CD4-positive, alpha-beta T cell treated with Interleukin-4 for 1 hour (primary cell): ENCODE measurements at places on chromosomes 11 and 22.

DNA sequence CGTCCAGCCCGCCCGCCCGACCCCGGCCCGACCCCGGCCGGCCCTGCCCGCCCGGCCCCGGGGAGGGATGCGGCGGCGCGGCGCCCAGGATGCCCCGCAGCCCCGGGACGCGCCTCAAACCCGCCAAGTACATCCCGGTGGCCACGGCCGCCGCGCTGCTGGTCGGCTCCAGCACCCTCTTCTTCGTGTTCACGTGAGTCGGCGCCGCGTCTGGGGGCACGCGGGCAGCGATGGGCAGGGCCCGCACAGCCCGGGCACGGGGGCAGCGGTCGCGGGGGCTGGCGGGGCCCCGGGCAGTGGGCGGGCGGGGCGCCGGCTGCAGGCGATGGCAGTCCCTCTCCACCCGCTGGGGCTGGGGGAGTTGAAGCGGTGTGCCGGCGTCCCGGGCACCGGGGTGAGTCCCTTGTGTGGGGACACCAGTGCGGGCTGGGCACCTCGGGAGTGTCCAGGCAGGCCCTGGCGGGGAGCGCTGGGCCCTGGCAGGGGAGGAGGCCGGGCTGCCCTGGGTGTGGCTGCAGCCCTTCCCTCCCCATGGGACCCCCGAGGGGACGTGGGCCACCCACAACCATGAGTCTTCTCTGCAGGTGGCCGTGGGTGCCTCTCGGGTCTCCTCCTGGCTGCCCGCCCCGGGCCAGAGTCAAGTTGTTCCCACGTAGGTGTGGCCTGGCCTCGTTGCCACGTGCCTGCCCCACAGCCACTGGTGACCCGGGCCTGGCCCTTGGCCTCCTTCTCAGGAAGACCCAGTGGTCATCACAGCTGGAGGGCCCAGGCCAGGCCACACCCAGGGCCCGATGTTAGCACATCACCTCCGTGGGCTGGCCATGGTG lies 468 bp downstream of the ZDHHC8 start:
- DNase-seq = peak; percentile 21

GRCh38 chr11:35598254-35599125 lies 19.8 kb upstream of the FJX1 start:
- DNase-seq = no peak

DNA sequence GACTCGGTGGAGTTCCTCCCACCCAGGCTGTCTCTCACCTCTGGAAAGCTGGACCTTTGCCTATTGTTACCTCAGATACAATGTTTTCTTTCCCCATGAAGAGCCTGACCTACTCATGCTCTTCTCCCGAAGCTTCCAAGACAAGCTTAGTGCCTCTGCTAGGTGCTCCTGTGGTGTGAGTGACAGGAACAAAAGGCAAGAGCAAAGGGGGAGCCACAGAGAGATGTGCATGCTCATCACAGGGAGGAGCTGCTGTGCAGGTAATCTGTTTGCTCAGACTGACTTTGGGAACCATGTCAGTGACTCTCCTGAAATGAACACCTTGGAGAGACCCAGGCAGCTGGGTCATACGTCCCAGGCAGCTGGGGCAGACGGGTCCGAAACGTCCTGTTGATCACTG lies 53.6 kb upstream of the VSTM5 start:
- DNase-seq = no peak

DNA sequence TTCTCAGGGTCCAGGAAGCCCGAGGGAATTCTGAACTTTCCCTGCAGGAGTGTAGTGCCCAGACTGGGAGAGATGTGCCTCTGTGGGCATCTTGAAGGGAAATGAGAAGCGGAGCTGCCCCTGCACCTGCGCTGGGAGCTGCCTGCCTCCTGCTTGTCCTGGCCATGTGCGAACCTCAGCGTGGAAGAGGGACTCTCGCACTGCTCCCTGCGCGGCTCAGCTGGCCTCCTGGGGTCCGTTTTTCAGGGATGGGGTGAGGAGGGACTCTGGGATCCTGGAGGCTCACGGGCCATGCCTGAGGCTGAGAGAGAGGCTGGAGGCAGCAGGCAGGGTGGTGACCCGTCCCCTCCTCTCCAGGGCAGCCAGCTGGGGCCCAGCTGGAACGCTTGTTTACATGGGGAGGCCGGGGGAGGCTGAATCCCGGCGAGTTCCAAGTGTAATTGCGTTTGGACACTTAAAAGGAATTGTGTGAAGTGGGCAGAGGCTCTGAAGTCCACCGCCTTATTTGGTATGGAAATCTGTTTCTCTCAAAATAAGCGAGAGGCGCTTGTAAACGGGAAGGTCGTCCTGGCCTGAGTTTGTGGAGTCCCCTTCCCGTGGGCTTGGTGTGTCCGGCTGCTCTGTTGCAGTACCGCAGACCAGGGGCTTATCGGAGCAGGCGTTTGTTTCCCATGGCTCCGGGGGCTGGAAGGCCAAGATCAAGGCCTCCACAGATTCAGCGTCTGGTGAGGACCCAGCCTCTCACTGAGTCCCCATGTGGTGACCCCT lies 1.2 kb upstream of the MRGPRF start:
- DNase-seq = no peak

DNA sequence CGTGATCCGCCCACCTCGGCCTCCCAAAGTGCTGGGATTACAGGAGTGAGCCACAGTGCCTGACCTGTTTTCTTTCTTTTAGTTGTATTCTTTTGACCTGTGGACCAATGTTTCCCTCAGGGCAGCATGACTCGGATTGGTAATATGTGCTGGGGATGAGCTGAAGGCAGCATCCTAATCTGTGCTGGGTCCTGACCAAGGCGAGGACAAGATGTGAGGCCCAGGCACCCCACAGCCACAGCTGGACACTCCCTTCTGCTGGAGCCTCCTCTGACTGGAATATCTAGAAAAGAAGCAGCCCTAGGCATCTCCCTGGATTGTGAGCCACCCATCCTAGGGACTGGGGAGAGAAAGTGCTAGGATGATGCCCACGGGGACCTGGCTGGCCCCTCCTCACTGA lies 105.4 kb downstream of the PDE2A start:
- no peak for DNase-seq

- no peak for DNase-seq
Observed at GRCh38 chr11:124759266-124760204, 2.6 kb downstream of the ESAM start.

DNA sequence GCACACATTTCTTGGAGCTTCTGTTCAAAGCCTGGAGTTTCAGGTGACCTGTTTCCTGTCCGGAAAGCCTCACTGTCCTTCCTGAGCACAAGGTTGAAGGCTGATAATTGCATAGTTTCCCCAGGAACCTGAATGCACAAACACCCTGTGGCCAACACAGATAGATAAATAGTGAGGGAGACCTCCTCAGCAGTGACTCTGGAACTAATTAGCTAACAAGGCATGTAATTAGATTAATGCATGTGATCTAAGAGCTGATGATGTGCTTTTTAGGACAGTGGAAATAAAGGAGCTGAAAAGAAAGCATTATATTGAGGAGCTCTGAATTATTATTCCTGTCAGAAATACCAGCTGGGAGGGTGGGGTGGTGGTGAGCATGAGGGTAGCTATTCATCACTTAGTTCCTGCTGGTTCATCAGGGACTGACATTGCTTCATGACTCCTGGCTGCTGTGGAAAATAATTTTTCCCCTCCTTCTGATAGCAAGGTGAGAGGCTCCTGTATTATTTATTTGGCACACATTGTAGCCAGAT lies 101.1 kb downstream of the NELL1 start:
- no peak for DNase-seq

GRCh38 chr11:120923866-120924508 lies 99.9 kb upstream of the TBCEL start:
- DNase-seq = no peak

GRCh38 chr22:40198733-40199132 lies 21.0 kb downstream of the TNRC6B start:
- DNase-seq = no peak

- peak; percentile 50 for DNase-seq
Observed at GRCh38 chr11:117822074-117823033, 2.2 kb downstream of the FXYD2 start.

DNA sequence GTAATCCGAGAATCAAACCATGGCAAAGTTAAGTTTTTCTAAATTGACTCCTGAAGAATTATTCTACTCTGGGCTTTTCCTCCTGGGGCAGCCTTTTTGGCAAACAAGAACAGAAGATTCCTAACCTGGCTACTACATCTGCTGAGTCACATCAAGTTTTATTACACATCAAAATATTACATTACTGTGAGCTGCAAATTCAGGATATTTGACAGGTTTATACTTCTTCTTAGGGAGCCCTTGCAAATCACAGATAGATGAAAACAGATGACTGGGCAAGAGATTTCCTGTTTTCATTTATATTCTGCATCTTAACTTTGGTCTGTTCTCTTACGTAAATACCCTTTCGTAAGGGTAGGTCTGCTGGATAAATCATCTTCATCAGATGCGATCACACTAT lies 23.6 kb downstream of the XRRA1 start:
- no peak for DNase-seq

DNA sequence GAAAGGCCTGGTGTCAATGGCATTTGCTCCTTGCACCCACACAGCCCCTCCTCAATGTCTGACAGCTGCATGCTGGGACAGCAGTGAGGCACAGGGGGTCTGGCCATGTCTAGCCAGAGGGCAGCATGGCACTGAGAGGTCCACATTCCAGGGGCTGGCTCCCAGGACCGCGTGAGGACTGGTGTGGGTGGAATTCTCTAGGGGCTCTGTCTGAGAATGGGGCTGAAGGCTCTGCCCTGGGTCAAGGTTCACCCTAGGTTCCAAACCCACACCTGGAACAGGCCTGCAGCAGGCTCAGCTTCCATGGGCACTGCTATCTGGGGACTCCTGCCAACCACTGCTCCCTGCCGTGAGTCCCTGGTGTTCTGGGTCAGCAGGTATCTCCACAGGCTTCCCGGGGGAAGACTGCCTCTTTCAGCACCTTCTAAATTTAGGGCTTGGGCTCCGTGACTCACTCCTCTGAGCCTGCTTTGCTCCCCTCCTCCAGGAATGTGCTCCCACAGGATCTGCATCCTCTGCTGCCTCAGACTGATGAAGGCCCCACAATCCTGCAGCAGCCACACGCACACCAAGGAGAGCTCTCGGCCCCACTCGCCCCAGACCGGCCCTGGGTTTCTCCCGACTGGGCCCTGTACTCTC lies 4.2 kb downstream of the STARD10 start:
- no peak for DNase-seq

DNA sequence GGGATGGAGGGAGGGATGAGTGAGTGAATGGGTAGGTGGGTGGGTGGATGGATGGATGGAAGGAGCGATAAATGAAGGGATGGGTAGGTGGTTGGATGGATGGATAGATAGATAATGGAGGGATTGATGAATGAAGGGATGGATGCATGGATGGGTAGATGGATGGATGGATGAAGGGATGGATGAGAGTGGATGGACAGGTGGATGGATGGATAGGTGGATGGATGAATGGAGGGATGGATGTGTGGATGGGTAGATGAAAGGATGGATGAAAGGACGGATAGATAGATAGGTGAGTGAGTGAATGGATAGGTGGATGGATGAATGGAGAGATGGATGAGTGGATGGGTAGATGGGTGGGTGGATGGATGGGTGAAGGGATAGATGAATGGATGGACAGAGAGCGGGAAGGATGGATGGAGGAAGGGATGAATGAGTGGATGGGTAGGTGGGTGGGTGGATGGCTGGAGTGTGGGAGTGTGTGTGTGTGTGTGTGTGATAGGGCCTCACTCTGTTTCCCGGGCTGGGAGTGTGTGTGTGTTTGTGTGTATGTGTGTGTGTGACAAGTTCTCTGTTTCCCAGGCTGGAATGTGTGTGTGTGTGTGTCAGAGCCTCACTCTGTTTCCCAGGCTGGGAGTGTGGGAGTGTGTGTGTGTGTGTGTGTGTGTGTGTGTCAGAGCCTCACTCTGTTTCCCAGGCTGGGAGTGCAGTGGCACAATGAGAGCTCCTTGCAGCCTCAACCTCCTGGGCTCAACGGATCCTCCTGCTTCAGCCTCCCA lies 2.1 kb upstream of the PRR33 start:
- DNase-seq = no peak

- DNase-seq = no peak
Observed at GRCh38 chr22:36852056-36852973, 8.5 kb upstream of the NCF4 start.

DNA sequence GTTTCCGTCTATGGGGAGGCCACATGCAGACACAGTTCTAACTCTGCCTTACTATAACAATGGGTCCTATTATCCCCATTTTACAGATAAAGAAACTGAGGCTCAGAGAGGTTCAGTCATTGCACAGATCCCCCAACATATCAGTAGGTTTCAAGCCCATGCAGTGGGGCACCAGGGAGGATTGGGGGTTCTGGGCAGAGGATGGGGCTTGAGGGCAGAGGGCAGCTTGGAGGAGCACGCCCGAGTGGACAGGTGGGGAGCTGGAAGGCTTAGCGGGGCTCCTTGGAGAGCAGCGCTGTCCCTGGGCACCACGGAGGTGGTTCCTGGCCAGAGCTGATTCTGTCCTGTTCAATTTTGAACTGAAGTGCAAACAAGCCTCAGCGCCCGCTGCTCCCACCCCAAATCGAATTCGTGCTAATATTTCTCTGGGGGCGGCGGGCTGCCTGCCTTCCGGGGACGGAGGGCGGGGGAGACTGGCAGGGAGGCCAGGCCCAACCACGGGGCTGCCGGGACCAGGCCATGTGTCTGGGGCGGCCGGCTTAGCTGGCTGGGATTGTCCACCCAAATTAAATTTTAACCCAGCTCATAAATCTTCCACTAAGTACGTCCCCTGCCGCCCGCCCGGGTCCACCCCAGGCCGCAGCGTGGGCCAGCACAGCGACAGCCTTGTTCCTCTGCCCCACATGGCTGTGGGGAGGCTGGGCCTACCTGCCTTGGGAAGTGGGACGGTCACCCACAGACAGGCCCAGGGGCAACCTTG lies 49.4 kb downstream of the FLRT1 start:
- no peak for DNase-seq

- DNase-seq = no peak
Observed at GRCh38 chr22:26574001-26574723, 15.8 kb downstream of the TPST2 start.

DNA sequence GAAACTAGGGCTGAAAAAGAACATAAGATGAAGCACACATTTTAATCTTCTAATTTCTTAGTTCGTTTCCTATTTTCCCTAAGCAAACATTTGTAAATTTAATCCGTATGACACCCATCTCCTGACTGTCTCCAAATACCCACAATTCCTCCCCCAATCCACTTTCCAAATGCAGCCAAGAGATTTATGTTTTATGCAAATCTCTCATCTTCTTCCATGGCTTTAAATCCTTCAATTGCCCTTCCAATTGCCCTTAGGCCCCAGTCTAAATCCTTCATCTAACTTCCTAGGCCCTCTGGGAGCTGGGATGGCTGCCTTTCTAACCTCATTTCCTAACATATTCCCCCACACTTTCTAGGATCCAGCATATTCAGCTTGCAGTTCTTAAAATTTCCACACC lies 18.0 kb upstream of the POU2AF1 start:
- no peak for DNase-seq
